SK-MEL-5 (cell line): ENCODE measurements at places on chromosomes 7 and 10. TPM values are rescaled to one million over a fixed set of nuclear protein-coding genes. Genes with fewer than 3 reads are reported as not detected.

CASTOR2 gene
- total RNA-seq: 1.7 and 2.5 TPM in 2 replicates

CCDC6 gene
- 15.2 and 16.7 TPM in 2 replicates for total RNA-seq

ATRNL1 gene
- total RNA-seq: 41.9 and 43.6 TPM in 2 replicates

STEAP4 gene
- not detected in 2 replicates for total RNA-seq

RSBN1L gene
- 27.2 and 29.3 TPM in 2 replicates for total RNA-seq

PLPP4 gene
- total RNA-seq: 1.7 and 4.0 TPM in 2 replicates

WDFY4 gene
- total RNA-seq: not detected in 2 replicates

DNA sequence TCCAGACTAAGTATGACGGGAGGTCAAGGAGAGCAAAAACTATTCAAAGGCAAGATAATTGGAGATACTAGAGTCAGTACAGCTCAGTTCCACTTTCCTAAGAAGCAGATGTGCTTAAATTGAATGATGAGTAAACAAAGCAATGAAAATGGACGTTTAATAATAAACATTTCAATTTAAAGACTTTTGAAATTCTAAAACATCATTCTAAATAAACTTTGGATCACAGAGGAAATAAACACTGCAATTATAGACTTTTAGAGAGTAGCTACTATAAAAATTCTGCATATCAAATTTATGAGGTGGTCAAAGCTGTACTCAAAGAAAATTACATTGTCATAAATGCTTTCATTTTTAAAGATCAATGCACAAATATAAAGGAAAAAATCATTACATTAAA, 418.3 kb downstream of the GPAM start:
- DNase-seq: no peak

- DNase-seq: peak; percentile 58
Measured at GRCh38 chr7:106775552-106775936, 89.5 kb upstream of the PIK3CG start.

DNA sequence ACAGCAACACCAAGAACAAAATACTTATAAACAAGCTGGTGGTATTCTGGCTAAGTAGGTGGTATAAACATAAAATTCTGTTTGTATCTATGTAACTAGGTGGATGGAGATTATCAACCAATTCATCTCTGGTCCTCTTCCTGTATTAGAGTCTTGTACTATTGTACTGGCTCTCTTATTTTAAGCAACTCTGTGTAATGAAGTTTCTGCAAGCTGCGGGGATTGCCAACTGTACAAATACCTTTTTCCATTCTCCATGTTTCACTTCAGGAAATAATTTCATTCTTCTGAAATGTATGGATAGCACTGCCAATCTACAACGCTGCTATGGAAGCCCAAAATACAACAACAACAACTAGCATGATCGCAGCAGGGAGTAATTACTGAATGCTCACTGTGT, 44.8 kb downstream of the JAZF1 start:
- no peak for DNase-seq

DNA sequence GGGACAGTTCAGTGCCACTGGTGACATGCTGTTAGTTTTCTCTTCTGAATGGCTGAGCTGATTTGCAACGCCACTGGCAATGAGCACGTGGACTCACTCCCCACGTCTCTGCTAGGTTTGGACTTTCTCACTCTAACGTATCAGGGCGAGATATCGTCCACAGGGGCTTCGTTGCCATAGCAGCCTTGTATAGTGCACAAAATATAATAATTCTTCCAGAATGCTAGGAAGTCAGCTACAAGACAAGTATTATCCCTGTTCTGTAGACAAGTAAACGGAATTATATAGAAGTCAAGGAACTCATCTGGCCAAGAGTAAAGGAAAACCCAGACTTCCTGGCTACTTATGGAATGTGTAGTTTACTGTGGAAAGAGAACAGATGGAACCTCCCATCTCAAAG, 226.8 kb downstream of the ARHGAP21 start:
- DNase-seq: no peak

GRCh38 chr7:7765422-7765821, 47.0 kb upstream of the RPA3 start:
- DNase-seq: no peak

GRCh38 chr10:116880716-116881482, 31.6 kb downstream of the ENO4 start:
- DNase-seq: peak; percentile 40

GRCh38 chr10:33113466-33113865, 155.4 kb upstream of the ITGB1 start:
- no peak for DNase-seq

- DNase-seq: no peak
Measured at GRCh38 chr10:53899463-53900160, 901.4 kb downstream of the PCDH15 start.
